ENCODE measurements at places on chromosomes 11 and 22.

GRCh38 chr11:126601550-126602215, 246.2 kb downstream of the ST3GAL4 start:
- no peak for DNase-seq

GRCh38 chr11:118633319-118633690, 25.9 kb downstream of the PHLDB1 start:
- DNase-seq = no peak

GRCh38 chr22:26648011-26648497, 9.3 kb upstream of the MIAT start:
- DNase-seq = no peak

DNA sequence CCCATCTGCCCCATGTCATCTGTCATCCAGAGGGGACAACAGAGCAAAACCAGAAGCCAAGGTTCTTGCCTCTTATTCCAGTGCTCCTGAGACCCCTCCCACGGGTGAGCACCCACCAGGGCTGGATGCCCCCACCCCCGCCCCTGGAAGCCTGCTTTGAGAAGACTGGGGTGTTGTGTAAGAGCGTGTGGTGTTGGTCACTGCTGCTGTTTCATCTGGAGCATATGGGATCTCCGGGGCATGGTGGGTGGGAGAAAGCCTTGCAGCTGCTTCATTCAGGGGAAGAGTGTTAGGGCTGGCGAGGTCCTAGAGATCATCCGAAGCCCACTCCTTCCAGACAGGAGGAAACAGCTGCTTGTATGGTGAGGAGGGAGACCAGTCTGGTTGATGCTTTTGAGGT, 54.1 kb downstream of the CHRDL2 start:
- no peak for DNase-seq

- DNase-seq = no peak
These were observed 672 bp downstream of the TMEM135 start for GRCh38 chr11:87038235-87038977.

- peak; percentile 77 for DNase-seq
These were observed 2.0 kb downstream of the SERPINH1 start for GRCh38 chr11:75563978-75564552.

Measured in upper lobe of right lung (tissue), 1 donor.